ENCODE measurements at places on chromosomes 2 and 18.

- DNase-seq: no peak
These were observed 803 bp upstream of the DES start for GRCh38 chr2:219417374-219417773.

- peak; percentile 2 for DNase-seq
These were observed 5.3 kb downstream of the LHCGR start for GRCh38 chr2:48750128-48750739.

- DNase-seq: no peak
These were observed 76.7 kb upstream of the RAPGEF4 start for GRCh38 chr2:172658945-172659344.

DNA sequence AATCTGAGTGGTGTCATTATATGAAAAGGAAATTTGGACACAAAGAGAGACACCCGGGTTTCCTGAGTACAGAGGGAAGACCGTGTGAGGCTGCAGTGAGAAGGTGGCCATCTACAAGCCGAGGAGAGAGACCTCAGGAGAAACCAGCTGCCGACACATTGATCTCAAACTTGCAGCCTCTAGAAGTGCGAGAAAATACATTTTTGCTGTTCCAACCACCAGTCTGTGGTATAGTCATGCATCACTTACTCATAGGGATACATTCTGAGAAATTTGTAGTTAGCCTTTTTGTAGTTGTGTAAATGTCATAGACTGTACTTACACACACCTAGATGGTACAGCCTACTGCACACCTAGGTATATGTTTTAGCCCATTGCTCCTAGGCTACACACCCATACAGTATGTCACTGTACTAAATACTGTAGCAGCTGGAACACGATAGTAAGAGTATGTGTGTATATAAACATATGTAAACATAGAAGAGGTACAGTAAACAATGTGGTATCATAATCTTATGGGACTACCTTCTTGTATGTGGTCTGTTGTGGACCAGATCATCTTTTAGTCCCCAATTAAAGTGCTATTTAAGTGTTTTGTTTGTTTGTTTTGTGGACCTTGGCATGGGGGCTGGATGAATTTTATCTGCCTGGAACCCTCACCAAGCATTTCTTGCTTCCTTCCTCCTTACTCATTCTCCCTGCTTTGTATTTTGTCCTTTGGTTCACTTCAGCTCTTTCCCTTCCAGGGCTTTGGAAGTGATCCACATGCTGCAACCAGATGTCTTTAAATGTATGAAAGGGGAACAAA lies 38.3 kb upstream of the SESTD1 start:
- no peak for DNase-seq

All from suppressor macrophage treated with lipopolysaccharide for 4 hours (primary cell).